ENCODE measurements at places on chromosomes 1 and 21.

DNA sequence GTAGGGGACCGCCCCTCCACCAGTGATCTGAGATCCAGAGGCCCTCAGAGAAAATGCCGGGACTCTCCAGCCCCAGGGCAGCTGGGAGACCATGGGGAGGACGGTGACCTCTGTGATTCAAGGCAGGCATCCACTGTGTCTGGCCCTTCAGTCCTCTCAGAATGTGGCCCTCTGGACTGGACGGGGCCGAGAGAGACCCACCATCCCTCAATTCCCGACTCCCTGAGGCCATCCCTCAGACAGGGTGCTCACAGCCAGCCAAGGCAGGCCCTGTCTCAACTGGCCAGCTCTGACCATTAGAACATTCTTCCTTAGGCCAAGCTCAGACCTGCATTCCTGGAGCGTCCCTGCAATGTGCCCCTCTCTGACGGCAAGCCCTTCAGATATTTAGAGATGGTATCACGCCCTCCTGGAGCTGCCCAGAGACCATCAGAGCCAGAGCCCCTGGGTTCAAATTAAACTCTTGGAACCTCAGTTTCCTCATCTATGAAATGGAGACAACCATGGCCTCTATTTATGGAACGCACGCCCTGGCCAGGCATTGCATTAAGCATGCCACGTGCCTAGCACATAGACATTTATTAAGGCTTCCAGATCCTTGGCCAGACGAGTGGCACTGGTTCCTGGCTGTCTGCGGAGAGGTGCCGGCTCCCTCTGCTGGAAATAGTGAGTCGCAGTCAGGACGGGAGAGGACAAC, 9.6 kb upstream of the EPS8L3 start:
- peak; percentile 94 for DNase-seq

GRCh38 chr1:89044970-89045721, 19.9 kb downstream of the GBP1 start:
- no peak for DNase-seq

GRCh38 chr1:67980028-67980427, 70.4 kb downstream of the DIRAS3 start:
- no peak for DNase-seq

- no peak for DNase-seq
Measured at GRCh38 chr1:155912056-155912536, 947 bp upstream of the RIT1 start.

DNA sequence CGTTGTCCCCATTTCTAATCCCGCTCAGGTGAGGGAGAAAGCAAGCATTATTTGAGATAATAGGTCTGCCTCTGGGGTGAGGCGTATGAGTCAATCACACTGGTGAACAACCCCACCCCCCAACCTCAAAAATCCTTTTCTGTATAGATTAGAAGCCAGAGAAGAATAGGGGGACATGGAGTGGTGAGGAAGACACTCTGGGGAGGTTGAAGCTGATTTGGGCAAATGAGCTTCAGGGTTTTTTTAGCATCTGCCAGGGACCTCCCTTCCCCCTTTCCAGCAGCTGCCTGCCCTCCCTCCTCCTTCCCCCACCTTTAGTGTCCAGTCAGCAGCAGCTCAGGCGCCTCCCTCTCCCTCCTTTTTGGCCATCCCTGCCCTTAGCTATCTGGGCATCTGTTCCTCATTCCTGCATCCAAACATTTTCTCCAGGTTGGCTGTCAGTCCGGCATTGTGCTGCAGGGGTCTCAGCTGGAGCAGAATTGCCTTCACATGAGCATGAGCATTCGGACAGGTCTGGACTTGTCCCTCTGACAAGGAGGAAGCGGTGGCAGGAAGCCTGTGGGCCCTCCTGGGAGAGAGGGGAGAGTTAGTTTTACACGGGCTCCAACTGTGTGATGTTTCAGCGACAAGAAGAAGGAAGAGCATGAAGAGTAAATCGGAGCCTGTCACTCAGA, 30.8 kb upstream of the PTGFRN start:
- peak; percentile 57 for DNase-seq

GRCh38 chr1:230340526-230341161, 85.5 kb downstream of the PGBD5 start:
- DNase-seq, result no peak

DNA sequence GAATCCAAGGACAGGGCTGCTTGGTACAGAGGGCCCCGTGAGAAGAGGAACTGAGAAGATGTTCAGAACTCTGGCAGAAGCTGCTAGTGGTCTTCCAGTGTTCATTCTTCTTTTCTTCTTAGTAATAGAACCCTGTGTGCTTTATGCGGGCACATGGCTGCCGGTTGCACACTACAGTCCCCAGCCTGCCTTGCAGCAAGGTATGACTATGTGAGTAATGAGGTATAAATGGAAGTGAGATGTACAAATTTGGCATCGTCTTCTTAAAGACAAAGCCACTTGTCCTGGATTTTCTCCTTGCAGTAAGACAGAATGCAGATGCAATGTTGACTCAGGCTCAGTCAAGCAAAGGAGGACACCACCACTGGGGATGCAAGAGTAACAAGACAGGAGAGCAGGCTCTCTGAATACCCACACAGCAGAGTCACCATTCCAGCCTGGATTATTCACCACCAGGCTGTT, 15.0 kb upstream of the ATP1B1 start:
- no peak for DNase-seq

DNA sequence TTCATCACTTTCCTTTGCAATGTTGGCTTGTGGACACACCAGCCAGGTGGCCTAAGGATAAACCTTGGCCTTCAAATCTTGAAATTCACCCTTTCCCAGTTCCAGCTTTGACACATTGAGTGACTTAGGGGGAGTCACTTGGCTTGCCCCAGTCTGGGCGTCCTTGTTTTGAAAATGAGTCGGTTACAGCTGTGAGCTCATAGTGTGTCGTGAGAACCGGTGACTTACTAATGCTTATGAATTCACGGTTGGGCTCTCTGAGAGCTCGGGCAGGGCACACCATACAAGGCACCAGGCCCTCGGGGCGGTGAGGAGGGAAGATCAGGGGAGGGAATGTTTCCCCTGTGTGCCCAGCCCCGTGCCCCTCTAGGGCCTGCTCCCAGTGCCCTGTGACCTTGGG, 126.9 kb upstream of the TMPRSS2 start:
- DNase-seq, result no peak

- DNase-seq, result peak; percentile 25
Measured at GRCh38 chr1:7218210-7218832, 433.1 kb downstream of the CAMTA1 start.

DNA sequence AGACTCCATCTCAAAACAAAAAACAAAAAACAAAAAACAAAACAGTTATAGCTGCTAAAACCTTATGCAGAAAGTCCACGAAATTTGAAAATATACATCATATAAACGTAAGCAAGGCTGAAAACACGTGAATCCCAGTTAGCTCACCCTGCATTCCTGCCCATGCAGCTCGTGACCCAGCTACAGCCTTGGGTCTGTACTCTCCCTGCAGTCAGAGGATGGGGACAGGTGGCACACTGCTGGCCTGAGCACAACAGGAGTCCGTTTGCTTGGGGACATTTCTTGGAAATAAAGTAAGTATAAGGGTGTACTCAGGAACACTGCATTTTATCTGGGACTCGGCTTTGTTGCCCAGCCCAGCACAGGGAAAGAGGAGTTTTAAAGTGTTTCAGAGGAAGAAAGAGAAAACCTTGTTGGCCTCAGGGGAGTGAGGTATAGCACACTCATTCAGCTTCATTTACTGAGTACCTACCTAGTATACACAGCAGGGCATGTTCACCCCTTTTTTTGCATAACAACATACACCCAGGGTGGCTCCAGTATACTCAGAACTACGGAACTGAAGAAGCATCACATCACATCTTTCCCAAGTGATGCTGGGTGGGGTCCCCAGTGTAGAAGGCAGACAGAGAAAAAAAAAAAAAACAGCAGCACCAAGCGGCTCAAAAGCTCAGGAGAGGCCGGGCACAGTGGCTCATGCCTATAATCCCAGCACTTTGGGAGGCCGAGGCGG, 44.1 kb downstream of the CAPZB start:
- DNase-seq, result no peak

DNA sequence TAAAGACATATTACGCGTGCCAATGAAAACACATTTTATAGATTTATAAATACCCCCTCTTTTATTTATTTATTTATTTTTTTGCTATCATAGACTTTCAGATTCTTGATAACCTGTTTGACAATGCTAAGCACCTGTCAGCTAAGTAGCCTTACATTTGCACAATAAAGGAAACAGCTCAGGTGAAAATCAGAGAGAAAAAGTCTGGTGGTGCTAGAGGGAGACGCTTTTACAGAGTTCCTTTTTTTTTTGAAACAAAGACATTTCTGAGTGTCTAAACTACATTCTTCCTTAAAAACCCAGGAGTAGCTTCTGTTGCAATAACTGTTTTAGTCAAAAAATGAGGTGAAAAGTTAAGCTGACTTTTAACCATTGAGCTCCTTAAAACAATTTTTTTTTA, 1611.6 kb downstream of the NCAM2 start:
- DNase-seq, result no peak

GRCh38 chr1:33657833-33658232, 185.4 kb downstream of the ZSCAN20 start:
- no peak for DNase-seq

- DNase-seq, result no peak
Measured at GRCh38 chr21:16536140-16536539, 806.4 kb downstream of the USP25 start.

GRCh38 chr1:234079896-234080295, 175.4 kb downstream of the SLC35F3 start:
- DNase-seq, result no peak

GRCh38 chr1:6967431-6968111, 182.3 kb downstream of the CAMTA1 start:
- DNase-seq, result no peak

Measured in Ammon's horn (tissue), 1 donor.